Activated naive CD4-positive, alpha-beta T cell (primary cell): ENCODE measurements at places on chromosomes 6 and 20.

GRCh38 chr6:34484391-34484790 is 18.5 kb downstream of the PACSIN1 start:
- no peak for DNase-seq

- no peak for DNase-seq
Measured at GRCh38 chr20:48007351-48007750, 222.1 kb upstream of the SULF2 start.

- DNase-seq, result no peak
Measured at GRCh38 chr20:60314727-60315126, 356.5 kb downstream of the CDH26 start.

GRCh38 chr6:132218059-132218696 is 183.1 kb downstream of the MOXD1 start:
- no peak for DNase-seq

GRCh38 chr6:53066874-53067706 is 1.9 kb downstream of the FBXO9 start:
- no peak for DNase-seq

DNA sequence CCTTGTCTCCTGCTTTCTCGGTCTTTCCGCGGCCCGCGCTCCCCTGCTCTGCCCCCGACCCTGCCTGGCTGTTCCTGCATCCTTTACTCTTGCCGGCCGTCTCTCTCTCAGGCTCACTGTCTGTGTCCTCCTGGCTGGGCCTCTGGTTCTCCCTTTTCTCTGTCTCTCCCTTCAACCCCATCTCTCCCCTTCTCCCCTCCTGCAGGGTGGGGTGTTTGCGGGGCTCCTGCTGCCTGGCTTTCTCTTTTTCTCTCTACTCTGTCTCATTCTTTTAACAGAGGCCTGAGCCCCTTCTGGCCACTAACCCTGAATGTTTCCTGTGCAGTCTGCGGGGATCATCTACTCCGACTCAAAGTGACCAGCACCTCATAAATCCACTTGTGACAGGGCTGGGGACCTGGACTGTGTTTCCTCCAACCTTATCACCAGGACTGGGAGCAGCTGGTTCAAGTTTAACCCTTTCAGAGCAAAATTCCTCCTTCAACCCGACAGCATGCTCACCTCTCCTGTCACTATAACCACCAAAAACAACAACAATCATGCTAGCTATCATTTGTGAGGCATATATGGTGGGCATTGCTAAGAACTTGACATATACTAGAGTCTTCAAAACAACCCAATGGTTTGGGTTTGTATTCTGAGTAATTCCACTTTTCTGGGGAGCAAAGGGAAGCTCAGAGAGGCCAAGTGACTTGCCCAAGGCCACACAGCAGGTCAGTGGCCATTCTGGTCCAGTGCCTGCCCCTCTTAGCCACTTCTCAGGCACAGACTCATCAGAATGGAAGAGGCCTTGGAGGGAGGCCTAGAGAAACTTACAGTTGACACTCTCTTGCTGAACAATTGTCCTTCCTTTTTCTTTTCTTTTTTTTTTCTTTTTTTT is 811 bp upstream of the RSPO4 start:
- no peak for DNase-seq

- peak; percentile 67 for DNase-seq
Measured at GRCh38 chr6:33248643-33248931, 23.1 kb downstream of the VPS52 start.

- DNase-seq, result no peak
Measured at GRCh38 chr20:37535443-37536132, 7.9 kb upstream of the BLCAP start.

DNA sequence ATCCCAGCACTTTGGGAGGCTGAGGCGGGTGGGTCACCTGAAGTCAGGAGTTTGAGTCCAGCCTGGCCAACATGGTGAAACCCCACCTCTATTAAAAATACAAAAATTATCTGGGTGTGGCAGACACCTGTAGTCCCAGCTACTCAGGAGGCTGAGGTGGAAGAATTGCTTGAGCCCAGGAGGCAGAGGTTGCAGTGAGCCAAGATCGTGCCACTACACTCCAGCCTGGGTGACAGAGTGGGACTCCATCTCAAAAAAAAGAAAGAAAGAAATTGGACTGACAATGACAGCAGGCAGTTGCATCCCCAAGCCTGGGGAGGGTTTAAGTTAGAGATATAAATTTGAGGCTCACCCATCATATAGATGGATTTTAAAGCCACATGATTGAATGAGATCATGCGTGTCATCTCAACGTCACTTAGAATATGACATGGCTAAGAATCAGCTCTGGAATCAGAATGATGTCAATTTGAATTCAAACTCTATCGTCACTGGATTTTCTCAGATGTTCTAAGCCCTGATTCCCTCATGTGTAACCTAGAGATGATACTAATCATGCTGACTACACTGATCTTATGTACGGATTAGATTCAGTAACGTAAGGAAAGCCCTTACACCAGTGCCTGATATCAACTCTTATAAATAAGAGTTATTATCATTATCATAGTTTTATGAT is 534.0 kb upstream of the JARID2 start:
- DNase-seq, result no peak

DNA sequence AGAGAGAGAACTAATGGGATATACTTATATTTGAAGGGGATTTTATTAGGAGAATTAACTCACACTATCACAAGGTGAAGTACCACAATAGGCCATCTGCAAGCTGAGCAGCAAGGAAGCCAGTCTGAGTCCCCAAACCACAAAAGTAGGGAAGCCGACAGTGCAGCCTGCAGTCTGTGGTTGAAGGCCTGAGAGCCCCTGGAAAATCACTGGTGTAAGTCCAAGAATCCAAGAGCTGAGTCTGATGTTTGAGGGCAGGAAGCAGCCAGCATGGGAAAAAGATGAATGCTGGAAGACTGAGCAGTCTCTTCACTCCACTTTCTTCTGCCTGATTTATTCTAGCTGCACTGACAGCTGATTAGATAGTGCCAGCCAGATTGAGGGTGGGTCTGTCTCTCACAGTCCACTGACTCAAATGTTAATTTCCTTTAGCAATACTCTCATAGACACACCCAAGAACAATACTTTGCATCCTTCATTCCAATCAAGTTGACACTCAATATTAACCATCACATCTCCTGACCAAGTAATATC is 823.9 kb downstream of the PHF3 start:
- DNase-seq, result no peak

DNA sequence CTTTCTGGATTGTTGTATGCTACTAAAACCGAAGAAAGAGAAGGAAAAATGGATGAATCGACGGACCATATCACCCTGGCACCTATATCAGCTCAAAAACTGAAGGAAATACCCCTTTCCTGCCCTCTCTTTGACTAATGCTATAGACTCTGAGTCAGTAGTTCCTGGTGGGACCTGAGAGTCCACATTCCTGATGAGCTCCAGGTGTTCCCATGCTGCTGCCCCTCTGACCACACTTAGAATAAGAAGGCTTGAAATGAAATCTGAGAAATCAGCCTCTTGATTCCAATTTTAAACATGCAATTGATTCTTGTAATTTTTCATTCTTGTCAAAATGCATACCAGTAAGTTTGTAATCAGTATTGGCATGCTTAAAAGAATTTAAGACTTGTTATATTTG is 75.2 kb downstream of the PRL start:
- DNase-seq, result no peak

- no peak for DNase-seq
Measured at GRCh38 chr6:135266675-135267074, 85.6 kb downstream of the MYB start.

DNA sequence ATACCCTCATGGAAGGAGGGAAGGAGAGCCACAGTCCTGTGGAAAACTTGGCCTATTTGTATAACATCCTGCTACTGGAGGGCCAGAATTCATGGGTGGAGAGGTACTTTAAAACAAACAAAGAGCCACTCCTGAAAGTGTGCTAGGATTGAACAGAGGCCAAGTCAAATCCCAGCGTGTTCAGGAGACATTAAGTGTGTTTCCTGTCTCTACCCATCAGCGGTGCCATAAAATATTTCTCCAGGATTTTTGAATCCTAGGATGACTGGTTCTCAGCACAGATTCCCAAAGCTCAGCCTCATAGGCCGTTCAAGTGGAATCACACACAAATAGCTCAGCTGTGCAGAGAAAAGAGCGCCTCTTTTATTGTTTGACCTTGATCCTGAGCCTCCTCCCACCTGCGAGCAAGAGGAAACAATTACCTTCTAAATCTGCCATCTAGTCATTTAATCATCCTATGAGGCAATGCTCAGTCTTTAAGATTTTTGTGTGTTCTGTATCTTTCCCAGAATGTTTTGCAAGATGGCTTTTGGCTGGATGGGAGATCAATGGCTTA is 31.8 kb upstream of the RALGAPA2 start:
- DNase-seq, result no peak

- DNase-seq, result no peak
Measured at GRCh38 chr6:38307740-38308139, 332.0 kb downstream of the BTBD9 start.

GRCh38 chr20:48459722-48460395 is 367.9 kb downstream of the PREX1 start:
- no peak for DNase-seq

GRCh38 chr6:12403947-12404647 is 113.9 kb downstream of the EDN1 start:
- DNase-seq, result no peak
